Stimulated activated CD8-positive, alpha-beta memory T cell treated with anti-CD3 and anti-CD28 coated beads, Interleukin-15, amount 100 ng/mL, for 24 hours (primary cell): ENCODE measurements at places on chromosomes 16 and 17.

DNA sequence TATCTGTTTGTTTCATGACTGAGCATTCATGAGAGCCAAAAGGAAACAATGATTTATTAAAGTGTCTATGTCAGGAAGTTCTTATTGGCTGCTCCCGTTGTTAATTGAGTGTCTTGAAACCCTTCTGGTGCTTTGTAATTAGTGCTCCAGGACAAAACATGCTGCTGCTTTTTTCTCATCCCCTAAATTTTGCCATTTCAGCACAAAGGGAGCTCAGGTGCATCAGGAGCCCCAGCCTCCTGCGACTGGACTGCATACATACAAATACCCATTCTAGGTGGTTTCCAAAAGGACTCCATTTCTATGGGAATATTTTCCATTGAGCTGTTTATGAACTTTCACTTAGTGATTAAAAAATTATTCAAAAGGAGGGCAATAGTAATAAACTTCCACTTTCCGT lies 354.0 kb downstream of the CDH13 start:
- DNase-seq = no peak

DNA sequence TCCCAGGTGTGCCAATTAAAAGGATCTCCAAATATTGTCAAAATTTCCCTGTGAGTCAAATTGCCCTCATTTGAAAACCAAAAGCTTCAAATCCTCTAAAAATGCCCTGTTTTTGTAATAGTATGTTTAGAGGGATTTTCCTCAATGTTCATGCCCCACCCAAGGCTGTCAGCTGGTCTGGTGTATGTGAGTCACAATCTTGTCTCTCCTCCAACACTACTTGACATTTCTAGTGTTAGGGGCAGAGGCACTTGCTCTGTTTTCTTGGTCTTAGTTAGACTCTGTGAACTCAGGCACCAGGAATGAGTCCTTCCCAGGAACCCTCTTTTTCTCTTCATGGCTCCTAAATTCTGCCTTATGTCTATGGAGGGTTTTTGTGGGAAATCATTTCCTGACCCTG lies 634.8 kb downstream of the KCNJ2 start:
- no peak for DNase-seq

GRCh38 chr17:38693700-38694329 lies 11.3 kb upstream of the MLLT6 start:
- no peak for DNase-seq

DNA sequence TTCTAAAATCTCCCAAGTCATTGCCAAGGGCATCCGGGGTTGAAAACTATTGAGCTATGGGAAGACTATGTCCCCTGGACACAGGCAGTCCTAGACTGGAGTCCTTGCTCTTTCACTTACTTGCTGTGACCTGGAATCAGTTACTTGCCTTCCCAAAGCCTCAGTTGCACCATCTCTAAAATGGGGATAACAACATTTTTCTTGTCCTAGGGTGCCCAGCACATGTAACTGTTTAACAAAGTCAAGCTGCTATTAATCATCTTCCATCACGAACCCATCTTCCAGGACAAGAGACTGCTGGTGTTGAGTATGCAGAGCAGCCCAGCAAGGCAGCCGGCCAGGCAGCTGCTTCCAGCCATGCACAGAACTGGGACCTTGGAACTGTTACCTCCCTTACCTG lies 9.9 kb upstream of the CACNG4 start:
- DNase-seq = no peak

- DNase-seq = no peak
Measured at GRCh38 chr16:65948361-65948760, 418.1 kb upstream of the CDH5 start.

DNA sequence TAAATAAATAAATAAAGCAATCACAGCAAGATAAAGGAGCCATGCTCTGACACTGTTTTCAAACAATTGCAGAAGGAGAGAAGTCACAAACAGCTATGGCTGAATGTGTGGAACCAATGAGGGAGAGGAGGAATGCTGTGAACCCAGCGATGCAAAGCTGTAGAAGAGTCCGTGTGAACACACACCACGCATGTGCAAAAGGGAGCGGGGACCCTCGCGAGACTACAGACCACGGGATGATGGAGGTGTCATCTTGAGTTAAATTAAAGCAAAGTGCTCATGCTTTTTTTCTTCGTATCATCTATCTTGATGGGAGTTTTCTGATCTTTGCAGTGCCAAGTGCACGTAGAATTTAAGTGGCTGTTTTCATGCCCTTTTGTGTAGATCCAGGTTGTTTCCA lies 123.8 kb upstream of the CDH5 start:
- DNase-seq = no peak

GRCh38 chr16:70724146-70725023 lies 38.5 kb upstream of the MTSS2 start:
- no peak for DNase-seq

GRCh38 chr17:53942436-53942835 lies 119.7 kb downstream of the KIF2B start:
- no peak for DNase-seq

DNA sequence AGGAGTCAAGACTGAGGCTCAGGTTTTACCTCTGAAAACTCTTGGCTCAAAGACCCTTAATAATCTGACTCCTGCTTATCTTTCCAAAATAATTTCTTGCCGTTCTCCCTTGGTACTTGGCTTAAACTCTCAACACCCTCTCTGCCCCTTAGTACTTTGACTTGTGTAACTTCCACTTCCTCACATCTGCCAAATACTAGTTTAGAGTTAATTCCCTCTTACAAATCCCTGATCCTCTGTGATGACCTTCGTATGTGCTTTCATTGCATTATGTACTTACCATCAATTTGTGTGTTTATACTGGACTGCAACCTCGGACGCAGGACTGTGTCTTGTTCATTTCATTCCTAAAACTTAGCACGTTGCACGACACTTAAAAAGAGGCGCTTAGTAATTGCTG lies 35.2 kb downstream of the ZNF207 start:
- no peak for DNase-seq

DNA sequence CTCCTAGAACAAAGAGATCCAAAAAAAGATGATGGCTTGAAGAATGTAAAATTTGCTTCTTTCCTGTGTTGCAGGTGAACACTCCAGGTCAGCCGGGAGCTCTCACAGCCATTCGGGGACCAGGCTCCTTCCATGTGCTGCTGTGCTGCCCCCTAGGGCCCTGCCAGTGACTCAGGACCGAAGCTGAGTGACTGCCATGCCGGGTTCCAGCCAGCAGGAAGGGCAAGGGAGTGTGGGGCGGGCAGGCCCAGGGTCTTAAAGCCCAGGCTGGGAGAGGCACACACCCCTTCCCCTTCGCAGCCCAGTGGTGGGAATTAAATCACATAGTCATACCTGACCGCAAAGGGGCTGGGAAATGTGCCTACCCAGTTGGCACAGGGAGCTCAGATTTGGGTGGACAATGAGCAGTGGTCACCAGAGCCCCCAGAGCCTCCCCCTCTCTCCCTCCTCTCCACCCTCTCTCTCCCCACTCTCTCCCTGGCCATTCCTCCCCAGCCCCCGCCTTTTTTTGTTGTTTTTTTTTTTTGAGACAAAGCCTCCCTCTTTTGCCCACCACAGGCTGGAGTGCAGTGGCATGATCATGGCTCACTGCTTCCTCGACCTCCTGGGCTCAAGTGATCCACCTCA lies 11.5 kb downstream of the EPOP start:
- DNase-seq = no peak

- no peak for DNase-seq
Measured at GRCh38 chr17:35239823-35240222, 3.0 kb upstream of the SLFN5 start.

- DNase-seq = no peak
Measured at GRCh38 chr17:82204831-82205719, 7.6 kb downstream of the CCDC57 start.

DNA sequence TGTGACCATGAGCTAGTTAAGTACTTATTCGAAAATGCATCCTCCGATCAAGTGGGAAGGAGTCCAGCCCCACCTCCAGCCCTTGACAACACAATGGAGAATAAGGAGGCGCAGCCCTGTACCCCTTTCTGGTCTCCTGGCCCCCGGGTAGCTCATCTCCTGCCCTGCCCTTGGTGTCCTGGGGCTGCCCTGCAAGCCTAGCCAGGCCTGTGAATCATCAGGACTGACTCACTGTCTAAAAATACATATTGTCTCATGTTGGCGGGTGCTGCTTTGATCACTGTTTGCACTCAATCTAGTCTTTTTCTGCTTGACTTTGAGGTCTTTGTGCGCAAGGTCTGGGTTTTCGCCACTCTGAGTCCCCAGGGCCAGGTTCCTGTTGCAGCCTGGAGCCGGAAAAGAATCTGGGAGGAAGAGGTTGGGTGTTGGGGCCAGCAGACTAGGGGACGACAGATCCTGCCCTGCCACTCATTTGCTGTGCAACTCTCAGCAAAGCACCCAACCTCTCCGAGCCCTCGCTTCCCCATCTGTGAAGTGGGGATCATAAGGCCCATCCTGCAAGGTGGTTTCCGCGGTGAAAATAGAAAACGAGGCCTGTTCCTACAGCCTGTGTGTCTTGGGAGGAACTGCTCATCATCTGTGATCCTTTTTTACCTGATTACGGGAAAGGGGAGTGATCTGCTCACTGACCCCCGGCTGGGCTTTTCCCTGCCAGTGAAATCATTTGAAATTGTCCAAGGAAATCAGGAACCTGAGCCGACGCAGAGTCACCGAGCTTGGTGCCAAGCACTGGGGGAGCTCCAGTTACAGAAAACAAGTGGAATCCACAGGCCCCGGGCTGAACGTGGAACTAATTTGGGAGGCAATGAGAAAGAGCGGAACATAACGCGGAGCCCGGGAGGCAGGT lies 230.4 kb downstream of the PARN start:
- no peak for DNase-seq

GRCh38 chr16:85520853-85521521 lies 92.1 kb upstream of the GSE1 start:
- no peak for DNase-seq

GRCh38 chr17:29133121-29133713 lies 47.0 kb downstream of the MYO18A start:
- DNase-seq = no peak

- no peak for DNase-seq
Measured at GRCh38 chr17:15184872-15185624, 80.1 kb downstream of the PMP22 start.

DNA sequence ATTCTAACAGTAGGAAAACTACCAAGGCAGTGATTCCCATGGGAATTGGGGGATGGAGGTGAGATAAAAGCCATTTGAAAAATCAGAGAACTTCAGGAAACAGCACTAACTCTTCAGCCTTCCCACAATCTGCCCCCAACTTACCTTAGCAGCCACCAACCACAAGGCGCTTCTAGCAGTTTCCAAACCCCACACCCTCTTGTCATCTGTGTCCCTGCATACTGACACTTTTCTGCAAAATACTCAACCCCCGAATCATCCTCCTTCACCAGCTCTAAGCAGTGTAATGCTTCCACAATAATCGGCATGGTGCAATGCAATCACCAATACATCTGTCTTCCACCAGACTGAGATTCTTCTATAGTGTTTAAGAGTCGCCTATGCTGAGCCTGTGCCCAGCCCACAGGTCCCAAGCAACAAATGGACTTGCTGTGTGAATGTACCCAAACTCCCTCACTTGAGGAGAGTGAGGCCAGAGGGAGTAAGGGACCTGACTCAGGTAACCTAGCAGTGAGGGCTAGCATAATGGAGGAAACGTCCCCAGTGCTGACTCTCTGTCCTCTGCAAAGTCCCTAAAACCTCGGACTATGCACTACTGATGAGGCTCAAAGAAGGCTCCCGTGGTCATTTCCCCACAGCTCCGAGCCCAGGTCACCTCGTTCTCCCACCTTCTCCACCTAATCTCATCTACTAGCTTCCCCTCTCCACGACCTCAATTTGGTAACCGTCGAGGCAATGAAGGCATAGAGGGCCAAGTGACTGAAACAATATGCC lies 943 bp downstream of the DYNC1LI2 start:
- DNase-seq = no peak
